ENCODE measurements at places on chromosomes 11 and 22. TPM values are rescaled to one million over a fixed set of nuclear protein-coding genes. Genes with fewer than 3 reads are reported as not detected.

DNA sequence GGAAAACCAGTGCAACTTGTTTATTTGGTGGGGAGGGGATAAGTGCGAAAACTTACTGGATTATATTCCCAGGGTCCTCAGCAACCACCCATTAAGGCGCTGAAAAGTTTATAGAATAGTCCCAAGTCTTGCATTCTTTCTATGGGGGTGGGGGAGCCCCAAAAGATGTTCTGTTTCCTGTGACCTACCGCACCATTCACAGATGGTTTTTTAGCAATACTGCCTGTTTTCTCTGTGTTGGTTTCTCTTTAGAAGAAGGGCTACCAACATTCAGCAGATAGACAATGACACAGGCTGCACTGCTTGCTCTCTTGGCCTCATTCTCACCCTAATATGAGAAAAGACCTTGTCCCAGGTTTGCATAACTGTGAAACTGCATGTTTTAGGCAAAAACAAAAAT, 86.5 kb downstream of the FAM76B start:
- DNase-seq, result no peak

- DNase-seq, result no peak
Measured at GRCh38 chr22:46508491-46508999, 28.9 kb downstream of the CELSR1 start.

DNA sequence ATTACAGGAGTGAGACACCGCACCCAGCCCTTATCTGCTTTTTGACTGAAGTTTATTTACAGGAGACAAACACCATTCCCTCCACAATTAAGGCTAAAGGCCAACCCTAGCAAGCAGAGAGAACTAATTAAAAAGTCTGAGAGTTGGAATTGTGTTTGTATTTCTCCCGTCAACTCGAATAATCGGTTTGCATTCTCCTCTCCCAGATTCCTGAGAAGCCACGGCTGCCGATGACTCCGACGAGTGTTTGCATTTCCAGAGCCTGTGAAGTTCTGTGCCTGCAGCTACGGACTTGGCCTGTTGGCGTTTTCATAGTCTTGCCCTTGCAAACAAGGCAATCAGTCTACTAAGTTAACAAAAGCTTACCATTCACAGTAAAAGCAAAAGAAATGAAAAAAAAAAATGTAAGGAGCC, 73.2 kb upstream of the NUP50 start:
- peak; percentile 26 for DNase-seq

CDHR5 gene
- polyA plus RNA-seq, result 40.7 TPM

DNA sequence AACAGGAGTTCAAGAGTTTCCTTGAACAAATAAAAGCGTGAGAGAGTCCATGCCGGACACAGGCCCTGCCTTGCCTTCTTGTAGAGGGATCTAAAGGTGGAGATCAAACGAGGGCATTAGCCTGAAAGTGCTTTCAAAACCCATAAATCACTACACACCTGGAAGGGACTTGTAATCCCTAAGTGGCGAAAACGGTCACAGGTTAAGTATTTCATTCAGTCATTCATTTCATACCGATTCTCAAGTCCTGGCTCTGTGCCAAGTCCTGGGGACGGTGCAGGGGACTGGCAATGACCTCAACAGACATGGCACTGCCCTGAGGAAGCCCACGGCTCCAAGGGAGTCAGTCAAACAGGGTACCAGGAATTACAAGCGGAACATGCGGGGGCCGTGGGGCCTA, 26.6 kb downstream of the ELFN2 start:
- no peak for DNase-seq
